Non-pigmented ciliary epithelial cell (primary cell): ENCODE measurements at places on chromosomes 11 and 22.

DNA sequence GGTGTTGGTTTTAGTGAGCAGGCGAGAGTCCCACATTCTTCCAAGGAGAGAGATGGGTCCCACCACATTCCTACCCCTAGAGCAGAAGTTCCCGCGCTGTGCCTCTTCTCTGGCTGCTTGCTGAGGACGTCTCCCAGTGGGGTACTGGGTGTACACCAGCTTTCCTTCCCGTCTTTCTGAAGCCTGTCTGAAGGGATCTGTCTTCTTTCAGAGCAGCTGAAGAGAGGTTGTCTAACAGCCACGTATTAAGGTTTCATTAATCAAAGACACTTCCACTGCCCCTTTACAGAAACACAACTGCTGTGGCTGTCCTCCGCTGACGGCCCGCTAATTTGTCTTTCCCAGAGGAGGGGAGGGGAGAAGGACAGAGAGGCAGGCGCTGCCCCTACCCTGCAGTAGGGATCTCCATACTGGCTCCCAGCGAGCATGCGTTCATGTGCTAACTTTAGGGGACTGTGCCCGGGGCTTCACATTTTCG is 56.0 kb downstream of the ZBTB16 start:
- no peak for DNase-seq

DNA sequence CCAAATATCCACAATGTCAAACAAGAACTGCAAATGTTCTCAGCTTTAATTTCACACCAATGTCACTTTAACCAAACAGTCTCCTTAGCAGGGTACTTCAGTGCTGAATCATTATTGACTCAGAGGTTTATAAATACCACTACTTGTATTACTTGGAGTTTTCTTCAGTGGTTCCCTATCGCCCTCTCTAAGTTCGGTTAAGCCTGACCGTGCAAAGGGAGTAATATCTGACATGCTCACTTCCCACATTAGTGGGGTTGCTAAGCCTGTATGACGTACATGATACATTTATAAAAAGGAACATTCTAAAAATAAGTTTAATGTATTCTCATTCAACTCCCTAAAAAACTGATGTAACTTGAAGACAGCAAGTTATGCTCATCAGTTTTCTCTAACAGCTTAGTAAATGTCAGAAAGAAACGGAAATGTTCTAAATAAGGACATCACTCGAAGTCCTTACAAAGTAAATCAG is 93.1 kb upstream of the ZC3H12C start:
- DNase-seq = peak; percentile 97

- no peak for DNase-seq
Measured at GRCh38 chr11:128937480-128937879, 5.2 kb downstream of the TP53AIP1 start.

DNA sequence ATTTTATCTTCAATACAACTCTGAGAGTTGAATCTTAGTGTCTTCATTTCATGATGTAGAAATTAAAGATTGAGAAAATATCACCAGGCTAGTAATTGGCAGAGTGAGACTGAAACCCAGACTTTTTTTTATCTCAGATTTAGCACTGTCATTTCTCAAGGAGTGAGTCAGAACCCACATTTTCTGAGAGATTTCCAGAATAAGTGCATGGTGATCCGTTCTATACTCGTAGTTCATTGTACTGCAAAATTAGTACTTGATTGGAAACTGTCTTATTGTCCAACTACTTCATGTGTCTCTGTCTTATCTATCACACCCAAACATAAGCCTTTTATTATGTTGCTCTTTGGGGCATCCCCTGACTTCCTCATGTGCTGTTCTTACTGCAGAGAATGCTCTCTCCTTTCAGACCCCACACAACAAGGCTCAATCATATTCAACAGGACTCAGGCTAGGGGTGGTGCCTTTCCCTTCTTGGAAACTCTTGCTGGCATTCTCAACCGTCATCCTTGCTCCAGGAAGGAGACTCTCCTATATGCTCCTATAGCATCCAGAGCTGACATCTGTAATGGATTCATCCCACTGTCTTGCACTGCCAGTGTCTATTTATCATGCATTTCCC is 76.7 kb upstream of the BLID start:
- no peak for DNase-seq

- DNase-seq = no peak
Measured at GRCh38 chr11:27241311-27242122, 121.5 kb downstream of the CCDC34 start.
